ENCODE measurements at places on chromosomes 2 and 18.

- DNase-seq, result peak; percentile 45
Observed at GRCh38 chr18:57915865-57916582, 112.9 kb upstream of the ATP8B1 start.

- DNase-seq, result no peak
Observed at GRCh38 chr2:21067859-21068537, 24.1 kb upstream of the APOB start.

DNA sequence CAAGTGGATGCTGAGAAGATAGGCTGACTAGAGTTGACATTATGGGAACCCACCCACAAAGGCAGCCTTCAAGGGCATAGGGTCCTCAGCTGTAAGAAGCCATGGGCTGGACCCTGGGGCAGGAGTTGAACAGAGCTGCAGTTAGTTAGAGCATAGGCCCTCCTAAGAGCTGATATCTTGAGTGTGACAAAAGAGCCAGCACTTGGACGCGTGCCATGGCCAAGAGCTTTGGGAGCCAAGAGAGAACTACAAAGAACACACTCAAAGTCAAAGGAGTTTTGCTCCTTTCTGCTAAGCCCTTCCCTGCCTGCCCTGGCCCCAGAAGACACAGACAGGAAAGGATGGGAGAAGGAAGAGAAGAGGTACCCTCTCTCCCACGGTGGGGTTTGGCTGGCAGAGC, 29.9 kb upstream of the AGAP1 start:
- no peak for DNase-seq

- DNase-seq, result peak; percentile 52
Observed at GRCh38 chr18:45715212-45715780, 8.7 kb upstream of the SLC14A1 start.

DNA sequence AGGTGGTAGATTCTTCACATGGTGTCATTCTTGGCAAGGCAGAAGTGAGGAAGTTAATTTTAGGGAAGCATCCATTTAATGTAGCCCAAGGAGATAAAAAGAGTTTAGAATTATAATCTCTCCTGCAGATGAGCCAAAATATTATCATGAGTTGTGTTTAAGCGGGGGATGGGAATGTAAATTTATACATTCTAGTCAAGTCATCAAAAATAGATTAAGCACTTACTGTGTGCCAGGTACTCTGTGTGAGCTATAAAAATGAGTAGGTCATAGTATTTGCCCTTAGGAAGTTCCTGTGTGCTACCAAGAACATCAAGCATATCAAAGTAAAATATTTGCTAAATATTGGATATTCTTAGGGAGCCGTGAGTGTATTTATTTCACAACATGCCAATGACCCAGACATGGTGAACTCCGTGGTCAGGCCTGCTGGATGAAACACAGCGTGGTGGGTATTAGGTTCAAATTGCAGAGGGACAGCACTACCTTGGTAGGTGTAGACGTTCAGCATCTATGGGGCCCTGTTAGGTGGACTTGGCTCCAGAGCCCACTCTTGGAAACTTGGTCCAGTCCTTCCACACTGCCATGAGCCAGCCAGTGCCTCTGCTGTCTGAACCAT, 37.4 kb downstream of the MEIS1 start:
- DNase-seq, result no peak

DNA sequence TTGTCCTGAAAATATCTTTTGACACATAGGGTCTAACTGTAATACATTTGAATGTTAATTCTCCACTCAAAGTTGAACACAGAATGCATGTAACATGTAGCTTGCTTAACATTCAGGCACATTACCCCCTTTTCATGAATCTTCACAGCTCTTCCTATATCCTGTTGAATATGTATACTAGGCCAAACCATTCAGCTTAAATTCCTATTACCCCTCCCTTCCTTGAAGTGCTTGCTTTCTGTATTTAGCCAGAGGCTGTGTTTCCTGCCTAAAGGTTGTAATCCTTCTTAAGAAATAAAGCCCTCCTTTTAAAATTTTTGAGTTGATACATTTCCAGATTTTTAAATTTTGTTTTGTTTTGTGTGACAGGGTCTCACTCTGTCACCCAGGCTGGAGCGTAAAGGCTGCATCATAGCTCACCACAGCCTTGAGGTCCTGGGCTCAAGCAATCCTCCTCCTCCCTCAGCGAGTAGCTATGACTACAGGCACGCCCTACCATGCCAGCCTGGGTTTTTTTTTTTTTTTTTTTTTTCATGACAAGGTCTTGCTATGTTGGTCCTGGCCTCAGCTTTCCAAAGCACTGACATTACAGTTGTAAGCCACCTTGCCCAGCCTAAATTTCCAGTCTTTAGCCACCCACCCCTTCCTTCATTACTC, 357.6 kb downstream of the DSC3 start:
- DNase-seq, result peak; percentile 3

DNA sequence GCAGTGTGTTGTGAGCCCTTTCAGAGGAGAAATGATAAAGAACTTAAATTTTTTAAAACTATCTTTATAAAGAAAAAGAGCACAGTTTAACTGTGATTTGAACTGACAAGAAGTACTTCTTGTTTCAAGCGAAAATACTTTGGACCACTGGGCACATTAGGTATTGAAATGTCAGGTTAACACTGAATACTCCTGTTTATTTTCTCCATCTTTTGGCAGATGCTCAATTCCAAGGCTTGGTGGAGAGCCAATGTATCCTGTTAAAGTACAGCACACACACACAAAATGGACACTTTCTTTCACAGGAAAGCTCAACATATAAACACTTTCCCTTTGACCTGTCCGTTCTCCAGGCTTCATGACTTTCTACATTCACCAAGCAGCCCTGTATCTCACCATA, 32.6 kb upstream of the SP3 start:
- no peak for DNase-seq

GRCh38 chr2:24834733-24835395, 41.6 kb downstream of the CENPO start:
- DNase-seq, result no peak

DNA sequence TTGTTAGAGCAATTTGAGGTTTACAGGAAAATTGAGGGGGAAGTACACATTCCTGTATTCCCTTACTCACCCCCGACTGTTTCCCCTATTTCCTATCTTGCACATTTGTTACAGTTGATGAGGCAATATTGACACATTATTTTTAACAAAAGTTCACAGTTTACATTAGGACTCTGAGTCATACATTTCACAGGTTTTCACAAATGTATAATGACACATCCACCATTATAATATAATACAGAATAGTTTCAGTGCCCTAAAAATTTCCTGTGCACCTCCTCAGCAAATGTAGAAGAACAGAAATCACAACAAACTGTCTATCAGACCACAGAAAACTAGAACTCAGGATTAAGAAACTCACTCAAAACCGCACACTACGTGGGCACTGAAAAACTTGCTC, 160.6 kb upstream of the RMP24 start:
- no peak for DNase-seq

DNA sequence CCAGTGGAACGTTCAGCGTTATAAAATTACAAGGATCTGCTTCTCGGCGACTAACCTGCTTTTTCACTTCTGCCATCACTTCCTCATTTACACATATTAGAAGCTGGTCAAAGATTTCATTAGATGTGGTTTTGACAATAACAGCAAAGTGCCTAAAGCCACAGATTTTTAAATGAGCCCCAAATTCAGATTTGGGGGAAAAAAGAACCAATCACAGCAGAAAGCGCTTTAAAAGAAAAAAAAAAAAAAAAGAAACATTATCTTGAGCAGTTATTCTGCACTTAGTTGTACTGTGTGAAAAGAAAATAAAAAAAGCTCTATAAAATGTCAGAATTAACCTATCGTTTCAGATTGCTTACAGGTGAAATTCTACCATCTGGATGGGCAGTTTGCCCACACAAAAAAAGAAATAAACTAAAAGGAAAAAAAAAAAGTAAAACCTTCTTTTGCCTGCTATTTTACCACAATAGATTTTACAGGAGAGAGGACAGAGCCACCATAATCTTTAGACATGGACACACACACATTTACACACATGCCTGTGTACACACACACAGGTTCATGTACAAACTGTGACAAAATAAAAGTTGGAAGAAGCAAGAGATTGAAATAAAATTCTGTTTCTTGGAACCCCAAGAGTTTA, 167.2 kb downstream of the TCF4 start:
- DNase-seq, result no peak

GRCh38 chr18:43013486-43013885, 102.0 kb downstream of the RIT2 start:
- DNase-seq, result no peak

DNA sequence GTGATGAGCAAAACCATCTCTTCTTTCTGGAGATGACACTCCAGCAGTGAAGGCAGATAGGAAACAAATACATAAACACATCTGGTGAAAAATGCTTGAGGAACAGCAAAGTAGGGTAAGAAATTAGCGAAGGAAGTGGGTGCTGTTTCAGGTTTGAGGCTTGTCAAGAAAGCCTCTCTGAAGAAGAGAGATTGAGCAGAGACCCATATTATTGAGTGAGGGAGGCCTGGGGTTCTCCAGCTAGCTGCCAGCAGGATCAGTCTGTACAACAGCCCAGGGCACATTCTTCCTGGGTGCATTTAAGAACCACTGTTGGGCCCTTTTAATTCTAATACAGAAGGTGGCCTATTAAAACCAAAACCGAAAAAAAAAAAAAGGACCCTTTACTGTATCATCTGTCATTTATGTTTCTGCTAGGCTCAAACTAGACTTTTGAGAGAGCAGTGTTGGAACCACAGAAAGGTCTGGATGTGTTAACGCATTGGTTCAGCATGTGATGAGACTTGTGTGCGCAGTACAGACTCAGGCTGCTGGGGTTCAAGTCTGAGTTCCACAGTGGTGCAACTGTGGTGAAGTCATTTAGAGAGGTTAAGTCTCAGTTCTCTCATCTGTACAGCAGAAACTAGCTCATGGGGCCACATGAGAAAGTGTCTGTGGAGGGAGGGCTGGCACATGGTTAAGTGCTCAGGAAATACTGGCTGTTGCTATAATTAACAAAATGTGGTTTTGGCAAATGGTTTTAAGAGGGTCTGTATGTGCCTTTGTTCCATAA, 28.9 kb downstream of the MGAT5 start:
- DNase-seq, result no peak

DNA sequence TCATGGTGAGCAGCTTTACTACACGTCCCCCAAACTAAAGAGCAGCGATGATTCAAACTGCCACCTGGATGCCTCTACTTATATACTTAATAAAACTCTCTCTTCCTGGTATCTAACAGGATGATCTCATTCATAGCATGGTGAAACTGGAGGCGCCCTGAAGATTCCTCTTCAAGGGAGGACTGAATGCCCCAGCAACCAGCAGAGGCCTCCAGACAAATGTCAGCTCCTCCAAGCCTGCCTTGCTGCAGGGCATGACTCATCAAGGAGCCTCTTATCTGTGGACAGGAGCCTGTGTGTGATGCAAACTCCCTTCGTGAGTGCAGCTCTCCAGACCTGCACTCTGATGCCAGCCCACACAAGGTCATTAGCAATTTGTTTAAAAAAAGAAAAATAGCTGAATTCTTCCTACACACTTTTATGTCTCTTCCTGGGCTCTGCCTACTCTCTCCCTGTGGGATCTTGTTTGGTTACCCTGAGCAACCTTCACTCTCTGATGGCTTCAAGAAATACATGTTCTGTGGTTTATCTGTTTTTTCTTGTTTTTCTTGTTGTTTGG, 30.2 kb downstream of the LONRF2 start:
- DNase-seq, result peak; percentile 4

DNA sequence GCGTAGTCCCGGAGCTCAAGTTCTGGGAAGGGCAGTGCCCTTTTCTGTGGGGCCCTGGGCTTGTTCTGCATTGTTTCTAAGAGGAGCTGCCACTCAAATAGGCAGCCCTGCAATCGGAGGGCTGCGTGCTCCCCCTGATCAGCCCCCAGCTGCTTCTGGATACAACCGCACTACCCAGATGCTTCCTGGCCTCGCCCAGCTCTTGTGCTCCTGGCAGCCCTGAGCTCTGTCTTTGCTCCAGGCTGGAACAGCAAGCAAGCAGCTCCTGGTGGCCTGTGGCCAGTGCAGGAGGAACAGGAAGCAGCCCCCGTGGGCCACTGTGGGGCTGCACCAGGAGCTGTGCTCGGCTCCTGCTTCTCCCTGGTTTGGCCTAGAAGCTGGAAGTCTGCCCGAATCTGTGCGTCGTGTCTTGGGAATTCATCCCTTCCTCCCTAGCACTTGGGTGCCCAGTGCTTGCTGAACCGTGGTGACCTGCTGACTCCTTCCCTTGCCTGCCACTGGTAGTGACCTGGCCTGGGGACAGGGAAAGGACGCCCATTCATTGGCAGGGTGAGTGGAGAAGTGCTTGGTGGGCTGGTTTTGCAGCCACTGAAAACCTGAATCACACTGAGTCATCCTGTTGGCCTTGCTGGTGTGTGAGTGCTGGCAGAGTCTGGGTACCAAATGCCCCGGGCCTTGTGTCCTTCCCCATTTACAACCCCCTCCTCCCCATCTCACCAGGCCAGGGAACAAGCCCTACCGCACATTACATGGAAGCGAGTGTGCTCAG, 27.3 kb upstream of the NTSR2 start:
- DNase-seq, result peak; percentile 71

DNA sequence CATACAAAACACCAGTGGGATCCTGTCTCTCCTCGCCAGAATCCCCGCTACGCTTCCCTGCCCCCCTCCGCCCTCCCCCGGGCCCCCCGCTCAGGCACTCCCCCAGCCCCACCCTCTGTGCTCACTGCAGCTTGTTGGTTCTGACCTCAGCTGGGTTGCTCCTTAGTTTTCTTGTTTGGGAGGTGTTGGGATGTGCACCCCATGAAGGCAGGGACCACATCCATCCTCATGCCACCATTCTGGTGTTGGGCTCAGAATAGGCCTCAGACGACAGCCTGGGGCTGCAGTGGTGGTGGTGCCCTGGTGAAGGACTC, 4.6 kb downstream of the SNED1 start:
- no peak for DNase-seq

DNA sequence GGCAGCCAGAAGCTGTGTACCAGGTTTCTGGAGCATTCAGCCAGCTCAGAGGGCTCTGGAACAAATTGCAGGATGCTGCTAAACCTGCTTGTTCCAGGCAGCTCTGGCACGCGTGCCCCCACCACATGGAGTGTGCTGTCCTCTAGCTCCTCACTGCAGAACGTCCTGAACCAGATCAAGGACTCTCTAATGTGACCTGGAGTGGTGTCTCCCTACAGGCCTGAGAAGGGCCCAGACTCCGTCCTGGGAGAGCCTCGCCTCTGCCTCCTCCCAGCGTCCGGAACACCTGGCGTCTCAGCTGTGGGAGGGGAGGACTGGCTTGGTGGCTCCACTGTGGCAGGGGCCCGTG, 115.6 kb upstream of the GPC1 start:
- no peak for DNase-seq

DNA sequence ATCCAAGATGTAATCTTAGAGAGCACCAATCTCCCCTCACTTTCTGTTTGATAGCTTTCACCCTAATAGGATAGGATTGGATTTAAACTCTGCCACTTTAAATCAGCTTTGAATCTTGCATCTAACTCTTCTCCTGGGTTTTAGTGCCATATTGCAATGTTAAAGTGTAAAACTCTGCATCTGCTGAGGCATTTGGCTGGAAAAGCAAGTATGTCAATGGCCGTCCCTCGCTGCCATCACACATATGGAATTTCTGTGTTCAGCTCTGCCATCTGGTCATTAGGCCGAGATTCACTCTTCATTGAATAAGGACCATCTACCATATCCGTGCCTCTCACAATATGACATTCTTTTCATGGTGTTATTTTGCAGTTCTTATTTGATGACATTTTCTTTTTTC, 728.1 kb upstream of the PIK3C3 start:
- no peak for DNase-seq
